ENCODE measurements at places on chromosomes 5 and 9.

GRCh38 chr9:18185196-18185595 is 288.8 kb upstream of the ADAMTSL1 start:
- DNase-seq, result no peak

GRCh38 chr9:125822902-125823301 is 75.7 kb downstream of the PBX3 start:
- DNase-seq, result no peak

DNA sequence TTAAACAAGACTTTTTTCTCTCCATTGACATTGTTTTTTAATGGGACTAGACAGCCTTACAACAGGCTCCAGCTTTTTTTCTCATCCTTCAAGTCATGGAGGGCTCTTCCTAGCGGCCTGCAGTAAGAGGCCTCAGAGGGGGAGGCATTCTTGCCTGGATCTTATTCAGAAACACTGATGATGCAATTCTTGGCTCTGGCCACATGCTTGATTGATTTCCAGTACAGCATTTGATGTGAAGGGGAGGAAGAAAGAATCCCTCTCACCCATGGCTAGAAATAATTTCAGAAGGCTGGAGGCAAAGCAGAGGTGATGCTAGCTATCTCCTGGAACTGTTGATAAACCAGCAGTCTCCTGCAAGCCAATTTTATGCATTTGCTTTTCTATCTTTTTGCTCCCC is 324.8 kb downstream of the PRELID2 start:
- no peak for DNase-seq

- no peak for DNase-seq
These were observed 66.5 kb downstream of the PRDM6 start for GRCh38 chr5:123155446-123155960.

DNA sequence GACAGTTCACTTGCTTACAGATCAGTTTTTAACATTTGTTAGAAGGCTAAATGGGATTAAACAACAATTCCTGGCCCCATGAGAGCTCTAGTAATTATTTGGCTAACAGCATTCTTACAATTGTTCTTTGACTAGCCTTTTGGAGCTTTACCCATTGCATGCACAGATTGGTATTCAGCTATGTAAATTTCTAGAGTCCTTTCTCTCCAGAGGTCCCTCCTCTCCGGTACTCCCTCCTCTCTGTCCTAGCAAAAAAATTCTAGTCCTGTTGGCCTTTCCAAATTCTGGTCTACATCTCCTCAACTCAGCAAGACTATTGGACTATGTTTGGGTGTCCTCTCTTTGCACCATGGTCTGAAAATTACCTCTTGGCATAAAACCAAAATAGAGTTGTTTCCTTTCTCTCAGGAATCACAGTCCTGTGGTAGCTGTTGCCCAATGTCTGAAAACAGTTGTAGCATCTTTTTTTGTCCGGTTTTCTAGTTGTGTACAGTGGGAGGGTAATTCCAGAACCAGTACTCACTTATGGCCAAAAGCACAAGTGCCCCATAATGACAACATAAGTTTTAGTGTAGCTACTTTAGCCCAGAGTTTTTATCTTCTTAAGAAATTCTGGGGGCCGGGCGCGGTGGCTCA is 18.1 kb downstream of the SAR1B start:
- DNase-seq, result no peak

- DNase-seq, result no peak
These were observed 39.0 kb downstream of the FAM78A start for GRCh38 chr9:131237291-131237690.

- no peak for DNase-seq
These were observed 162.0 kb downstream of the C9orf50 start for GRCh38 chr9:129458663-129459546.

- DNase-seq, result no peak
These were observed 31.8 kb upstream of the RXRA start for GRCh38 chr9:134294153-134295071.

- DNase-seq, result no peak
These were observed 291.3 kb downstream of the ADGRV1 start for GRCh38 chr5:90849939-90850338.

- no peak for DNase-seq
These were observed 67.7 kb downstream of the C5orf15 start for GRCh38 chr5:133900534-133901270.

GRCh38 chr9:125985142-125985997 is 238.2 kb downstream of the PBX3 start:
- no peak for DNase-seq

Data from ecto neural progenitor cell (in vitro differentiated cells).